Activated CD4-positive, CD25-positive, alpha-beta regulatory T cell treated with anti-CD3 and anti-CD28 coated beads, Interleukin-2, amount 50 U/mL, for 16 hours (primary cell): ENCODE measurements at places on chromosomes 11 and 22.

DNA sequence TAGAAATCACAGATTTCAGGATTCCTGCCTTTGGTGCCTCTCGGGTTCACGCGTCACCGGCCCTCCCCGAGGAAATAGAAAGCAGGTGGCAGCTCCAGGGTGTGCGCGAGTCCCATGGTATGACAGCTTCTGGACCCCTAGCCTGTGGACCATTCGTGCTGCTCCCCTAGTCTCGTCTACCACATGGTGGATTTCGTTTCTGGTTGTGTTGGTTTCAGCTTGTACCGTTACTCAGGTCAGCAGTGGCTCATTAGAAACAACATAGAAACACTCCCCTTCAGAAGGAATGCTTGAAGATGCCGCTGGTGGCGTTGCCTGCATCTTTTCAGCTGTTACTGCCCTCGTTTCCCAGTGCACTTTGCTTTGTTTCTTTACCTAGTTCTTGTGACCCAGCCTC, 700 bp downstream of the TTC17 start:
- peak; percentile 6 for DNase-seq

DNA sequence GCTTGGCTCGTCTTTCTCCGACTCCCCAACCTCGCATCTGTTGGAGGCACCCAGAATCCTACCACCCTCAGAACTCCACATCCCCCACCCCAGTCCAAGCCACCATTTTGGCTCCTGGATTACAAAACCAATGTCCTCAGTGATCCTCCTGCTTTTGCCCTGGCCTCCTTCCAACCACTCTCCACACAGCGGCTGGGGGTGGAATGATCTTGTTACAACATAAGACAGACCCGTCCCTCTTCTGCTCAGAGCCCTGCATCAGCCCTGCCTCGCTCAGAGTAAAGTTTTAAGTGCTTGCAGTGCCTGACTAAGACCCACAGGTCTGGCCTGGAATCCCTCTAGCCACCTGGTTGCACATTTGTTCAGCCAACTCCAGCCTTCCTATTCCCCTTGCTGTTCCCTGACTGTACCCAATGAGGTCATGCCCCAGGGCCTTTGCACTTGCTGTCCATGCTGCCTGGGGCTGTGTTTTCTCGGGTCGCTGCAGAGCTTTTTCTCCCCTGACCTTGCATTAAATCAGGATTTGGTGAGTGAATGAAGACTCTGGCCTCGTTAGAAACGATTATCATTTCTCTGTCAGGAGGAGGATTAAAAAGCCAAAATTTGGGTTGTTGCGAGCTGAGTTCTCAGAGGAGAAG, 67.3 kb downstream of the IGF2 start:
- DNase-seq: no peak

DNA sequence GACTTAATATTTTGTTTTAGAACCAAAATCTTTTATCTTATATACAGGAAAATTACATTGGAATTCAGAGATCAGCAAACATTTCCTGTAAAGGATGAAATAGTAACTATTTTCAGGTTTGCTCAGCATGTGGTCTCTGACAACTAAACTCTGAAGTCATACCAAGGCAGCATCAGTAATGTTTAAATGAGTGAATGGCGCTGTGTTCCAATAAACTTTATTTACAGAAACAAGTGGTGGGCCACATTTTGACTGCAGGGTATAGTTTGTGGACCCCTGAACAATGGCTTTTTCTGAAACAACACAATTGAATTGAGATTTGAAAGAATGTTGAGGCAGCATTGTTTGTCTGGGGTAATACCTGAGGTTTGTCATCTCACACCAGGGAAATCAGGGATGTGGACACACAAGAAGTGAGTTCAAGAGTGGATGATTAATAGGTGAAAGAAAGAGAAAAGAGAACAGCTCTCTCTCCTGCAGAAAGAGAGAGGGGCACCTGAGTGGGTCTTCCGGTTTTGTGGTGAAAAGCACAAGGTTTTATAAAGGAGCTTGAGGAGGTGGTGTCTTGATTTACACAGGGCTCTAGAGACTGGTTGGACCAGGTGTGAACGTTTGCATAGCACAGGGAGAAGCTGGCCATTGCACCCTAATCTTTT, 113.5 kb upstream of the VPREB1 start:
- DNase-seq: no peak

DNA sequence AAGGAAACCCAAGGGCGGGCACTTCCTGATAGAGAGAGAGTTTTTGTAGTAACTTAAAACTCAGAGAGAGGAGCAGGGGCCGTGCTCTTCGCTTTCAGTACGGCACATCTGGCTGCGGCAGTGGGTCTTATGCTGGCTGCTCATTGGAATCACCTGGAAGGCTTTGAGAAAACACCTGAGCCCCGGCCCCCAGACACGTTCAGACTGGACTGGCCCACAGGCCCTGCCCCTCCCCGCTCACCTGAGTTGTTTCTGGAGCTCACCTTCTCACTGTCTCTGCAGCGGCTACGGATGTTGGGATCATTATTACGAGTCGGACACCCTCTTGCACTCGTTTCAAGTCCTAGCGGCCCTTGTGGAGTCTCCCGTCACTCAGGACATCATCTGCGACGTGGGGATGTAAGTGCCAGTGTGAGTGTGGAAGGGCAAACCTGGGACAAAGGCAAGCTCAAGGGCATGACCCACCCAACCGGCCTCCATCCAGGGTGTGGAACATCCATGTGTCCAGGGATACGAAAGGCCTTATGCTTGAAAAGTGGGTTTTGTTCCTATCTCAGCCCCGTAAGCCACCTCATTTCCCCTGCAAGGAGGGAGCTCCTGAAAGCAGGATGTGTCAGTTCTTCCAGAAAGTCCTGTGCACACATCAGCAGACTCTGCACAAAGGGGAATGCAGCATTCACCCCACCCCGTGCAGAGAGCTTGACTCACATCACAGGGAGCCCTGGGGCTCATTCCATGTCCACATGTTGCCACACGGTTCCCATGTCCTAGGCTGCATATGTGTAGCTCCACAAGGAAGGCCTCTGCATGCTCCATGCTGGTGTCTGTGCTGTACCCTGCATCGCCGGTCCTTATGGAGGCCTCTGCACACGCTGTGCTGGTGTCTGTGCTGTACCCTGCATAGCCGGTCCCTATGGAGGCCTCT, 5.4 kb downstream of the NADSYN1 start:
- no peak for DNase-seq

DNA sequence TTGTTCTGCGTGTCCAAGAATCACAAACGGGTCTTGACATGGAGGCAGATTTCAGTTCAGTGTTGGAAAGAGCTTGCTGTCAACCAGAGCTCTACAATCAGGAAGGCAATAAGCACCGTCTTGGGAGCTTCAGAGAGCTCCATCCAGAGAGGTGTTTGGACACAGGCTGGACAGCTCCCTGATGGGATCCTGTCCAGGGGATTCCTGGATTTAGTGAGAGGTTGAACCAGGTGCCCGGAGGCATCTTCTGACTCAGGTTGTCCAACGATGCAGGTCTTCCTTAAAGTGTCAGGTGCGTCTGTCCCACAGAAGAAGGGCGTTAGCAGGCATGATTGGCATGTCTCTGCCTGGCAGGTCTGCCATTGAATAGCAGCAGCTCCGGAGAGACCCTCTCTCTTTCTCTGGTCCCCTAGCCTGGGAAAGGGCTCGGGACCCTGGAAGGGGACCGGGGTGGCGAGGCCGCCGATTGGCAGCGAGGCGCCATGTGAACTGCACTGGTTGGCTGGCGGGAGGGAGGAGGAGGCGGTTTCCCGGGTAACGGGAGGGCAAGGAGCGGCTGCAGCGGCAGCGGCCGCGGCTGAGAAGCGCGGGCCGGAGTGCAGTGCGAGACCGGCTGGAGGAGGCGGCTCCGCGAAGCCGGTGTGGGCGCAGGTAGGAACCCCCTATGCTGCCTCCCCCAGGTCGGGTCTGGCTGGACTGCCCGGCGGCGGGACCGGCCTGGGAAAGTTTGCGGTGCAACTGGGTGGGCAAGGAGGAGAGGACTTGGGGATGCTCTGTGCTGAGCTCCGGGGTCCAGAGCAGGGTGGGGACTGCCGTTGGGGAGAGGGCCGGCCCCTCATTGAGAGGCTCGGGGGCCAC, 104.1 kb upstream of the E2F8 start:
- DNase-seq: no peak

- no peak for DNase-seq
Measured at GRCh38 chr11:134524896-134525845, 113.1 kb upstream of the B3GAT1 start.

GRCh38 chr11:118216621-118217481, 8.0 kb downstream of the JAML start:
- peak; percentile 33 for DNase-seq

- DNase-seq: no peak
Measured at GRCh38 chr22:38921120-38921519, 36.3 kb upstream of the APOBEC3A start.

DNA sequence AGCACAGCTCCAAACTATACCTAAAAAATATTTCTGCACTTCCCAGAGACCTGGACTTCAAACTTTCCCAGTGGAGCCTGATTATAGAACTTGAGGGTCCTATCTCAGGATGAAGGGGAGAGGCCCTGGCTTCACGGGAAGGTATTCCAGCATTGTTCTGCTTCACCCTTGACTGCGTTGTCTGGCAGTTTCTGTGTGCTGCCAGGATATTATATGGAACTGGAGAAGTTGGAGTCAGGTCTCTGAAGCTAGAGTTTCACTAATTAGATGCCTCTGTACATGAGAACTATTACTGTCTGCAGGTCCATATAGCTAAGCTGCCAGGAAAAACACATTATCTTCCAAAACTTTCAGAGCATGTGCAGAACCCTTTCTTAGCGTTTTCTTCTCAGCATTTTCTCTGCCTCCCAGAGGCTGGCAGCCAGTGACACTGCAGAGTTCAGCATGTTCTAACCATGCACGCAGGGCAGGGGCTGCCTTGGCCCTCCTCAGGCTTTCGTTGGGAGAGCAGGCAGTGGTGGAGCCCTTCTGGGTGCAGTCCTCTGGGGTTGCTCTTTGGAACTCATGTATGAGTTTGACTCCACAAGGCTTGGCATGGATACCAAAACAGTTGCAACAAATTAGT, 99.3 kb downstream of the CWC15 start:
- DNase-seq: no peak

DNA sequence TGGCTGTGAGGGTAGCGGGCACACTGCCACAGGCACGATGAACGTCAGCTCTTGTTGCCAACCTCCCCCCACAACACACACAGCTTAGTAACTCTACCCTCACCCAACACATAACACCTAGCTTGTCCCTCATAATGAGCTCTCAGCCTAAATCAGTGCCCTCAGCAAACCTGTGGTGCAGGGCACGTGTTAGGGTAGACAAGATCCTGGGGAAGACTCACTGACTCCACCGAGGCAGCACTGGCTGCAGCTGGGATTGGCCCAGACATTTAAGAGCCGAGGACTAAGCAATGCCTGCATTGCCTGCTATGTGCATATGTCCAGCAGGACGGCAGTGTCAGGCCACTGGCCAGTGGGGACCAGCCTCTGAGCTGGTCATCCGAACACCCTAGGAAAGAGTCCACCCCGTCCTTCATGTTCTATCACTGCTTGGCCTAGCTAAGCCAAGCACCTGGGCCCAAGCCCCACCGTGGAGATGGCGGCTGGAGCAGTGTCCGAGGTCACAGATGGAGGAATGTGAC, 32.9 kb upstream of the TRIM29 start:
- no peak for DNase-seq

- no peak for DNase-seq
Measured at GRCh38 chr11:34344410-34344767, 13.4 kb downstream of the ABTB2 start.

- DNase-seq: no peak
Measured at GRCh38 chr11:127965939-127966668, 621.3 kb downstream of the ETS1 start.

- no peak for DNase-seq
Measured at GRCh38 chr11:3684129-3684818, 13.1 kb upstream of the CHRNA10 start.

DNA sequence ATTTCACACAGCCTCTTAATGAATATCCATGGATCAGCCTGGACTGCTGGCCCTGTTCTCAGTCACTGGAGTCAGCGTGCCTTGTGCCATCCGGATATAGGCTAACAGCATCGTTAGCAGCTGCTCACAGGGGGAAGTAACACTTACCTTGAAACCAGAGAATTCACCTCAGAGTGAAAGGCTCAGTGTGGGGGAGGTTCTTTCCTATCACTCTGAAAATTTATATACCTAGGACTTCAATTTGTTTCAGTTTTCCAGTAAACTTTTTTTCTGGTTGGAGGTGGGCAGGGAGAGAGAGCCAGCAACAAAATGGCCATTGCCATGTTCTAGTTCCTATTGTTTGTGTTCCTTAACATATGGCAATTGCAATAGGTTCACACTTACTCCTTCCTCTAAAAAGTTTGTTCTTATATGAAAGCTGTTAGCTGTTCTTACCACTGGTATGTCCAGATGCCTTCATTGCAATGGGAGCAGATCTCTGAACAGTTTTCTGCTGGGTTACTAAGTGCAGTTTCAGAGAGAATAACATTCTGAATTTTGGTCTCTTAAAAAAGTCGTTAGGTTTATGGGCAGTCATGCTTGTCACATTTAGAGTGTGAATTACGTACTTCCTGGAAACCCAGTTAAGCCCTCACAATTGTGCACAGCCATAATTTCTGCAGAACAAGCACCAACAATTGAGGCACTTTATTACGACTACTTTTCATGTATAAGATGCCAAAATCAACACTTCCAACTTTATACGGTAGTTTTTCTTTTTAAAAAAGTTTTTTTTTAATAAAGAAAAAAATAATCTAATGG, 247.6 kb downstream of the CADM1 start:
- DNase-seq: no peak

DNA sequence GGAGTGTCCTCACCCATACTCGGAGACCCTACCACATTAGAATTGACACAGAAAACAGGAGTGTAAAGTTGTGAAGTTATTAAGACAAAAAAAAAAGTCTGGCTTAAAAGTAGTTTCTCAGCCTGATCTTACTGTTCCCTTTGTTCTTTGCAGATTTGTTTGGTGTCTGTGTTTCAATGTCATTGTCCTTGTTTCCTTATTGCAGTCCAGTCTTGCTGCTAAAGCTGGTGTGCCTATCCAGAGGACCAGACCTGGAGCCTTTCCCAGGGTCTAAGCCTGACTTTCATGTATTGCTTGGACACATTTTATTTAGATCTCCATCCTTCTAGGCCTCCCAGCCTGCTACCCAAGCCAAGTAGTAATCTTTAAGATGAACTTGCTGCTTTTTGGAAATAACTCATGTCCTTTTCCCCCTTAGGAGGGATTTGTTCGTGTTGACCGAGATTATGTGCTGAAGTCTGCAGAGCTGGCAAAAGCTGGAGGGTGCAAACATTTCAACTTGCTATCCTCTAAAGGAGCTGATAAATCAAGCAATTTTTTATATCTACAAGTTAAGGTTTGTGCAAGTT, 11.3 kb upstream of the PRMT3 start:
- DNase-seq: no peak

GRCh38 chr11:63986156-63986931, at the start of gene OTUB1:
OTUB1 (plus strand) TSS chr11:63986438; CDS start chr11:63986457, 19 bp downstream.
- DNase-seq: peak; percentile 76
